ENCODE measurements at places on chromosomes 7 and 10.

- peak; percentile 38 for DNase-seq
These were observed 31.1 kb downstream of the PCGF5 start for GRCh38 chr10:91251430-91252056.

- DNase-seq: no peak
These were observed 79.7 kb downstream of the UNCX start for GRCh38 chr7:1312136-1313070.

- no peak for DNase-seq
These were observed 94.3 kb downstream of the PRLHR start for GRCh38 chr10:118501171-118501570.

DNA sequence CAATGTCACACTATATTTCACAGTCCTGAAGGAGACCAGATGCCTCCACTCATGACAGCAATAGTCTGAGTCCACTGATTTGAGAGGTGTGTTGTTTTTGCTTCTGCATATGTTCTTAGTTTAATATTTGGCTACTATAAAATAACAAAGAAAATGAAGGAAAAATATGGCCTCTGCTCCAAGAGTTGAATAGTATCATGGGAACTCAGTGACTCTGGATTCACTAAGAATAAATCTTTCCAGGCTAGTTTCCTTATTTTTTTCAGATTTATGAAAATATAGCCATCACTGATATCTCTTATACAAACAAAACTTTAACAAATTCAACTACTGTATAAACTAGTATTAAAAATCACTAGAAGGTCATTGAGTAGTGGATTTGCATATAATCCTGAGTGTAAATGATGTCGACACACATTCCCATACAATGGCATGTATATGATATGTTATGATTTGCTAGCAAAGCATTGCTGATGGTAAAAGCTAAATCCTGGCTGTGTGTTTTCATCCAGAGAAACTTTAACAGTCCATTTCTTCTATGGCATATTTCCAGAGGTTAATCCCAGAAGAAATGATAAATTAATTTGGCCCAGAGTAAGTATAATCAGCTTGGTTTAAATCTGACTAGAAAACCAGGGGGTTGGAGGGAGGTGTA is 66.0 kb upstream of the VIPR2 start:
- no peak for DNase-seq

GRCh38 chr7:114051871-114052331 is 133.1 kb upstream of the PPP1R3A start:
- no peak for DNase-seq

GRCh38 chr7:123271231-123271630 is 71.5 kb upstream of the SLC13A1 start:
- DNase-seq: no peak

- peak; percentile 10 for DNase-seq
These were observed 131.1 kb upstream of the RSU1 start for GRCh38 chr10:16948361-16948760.

DNA sequence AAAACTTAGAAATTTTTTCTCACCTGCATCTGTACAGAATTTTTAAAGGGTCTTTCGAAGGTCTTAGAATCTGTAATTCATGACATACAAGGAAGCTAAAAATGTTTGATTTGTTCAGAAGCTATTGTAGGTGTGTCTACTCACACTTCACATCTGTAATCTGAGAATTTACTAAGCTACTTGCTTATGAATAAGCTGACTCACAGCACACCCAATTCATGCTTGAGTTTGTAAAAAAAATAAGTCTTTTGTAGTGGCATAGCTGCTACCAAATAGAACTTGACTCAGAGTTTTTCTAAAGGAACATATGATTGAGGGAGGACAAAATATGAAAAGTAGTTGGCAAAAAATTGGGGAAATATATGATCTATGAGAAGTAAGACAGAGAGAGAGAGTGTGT is 12.7 kb upstream of the AGR2 start:
- DNase-seq: no peak

DNA sequence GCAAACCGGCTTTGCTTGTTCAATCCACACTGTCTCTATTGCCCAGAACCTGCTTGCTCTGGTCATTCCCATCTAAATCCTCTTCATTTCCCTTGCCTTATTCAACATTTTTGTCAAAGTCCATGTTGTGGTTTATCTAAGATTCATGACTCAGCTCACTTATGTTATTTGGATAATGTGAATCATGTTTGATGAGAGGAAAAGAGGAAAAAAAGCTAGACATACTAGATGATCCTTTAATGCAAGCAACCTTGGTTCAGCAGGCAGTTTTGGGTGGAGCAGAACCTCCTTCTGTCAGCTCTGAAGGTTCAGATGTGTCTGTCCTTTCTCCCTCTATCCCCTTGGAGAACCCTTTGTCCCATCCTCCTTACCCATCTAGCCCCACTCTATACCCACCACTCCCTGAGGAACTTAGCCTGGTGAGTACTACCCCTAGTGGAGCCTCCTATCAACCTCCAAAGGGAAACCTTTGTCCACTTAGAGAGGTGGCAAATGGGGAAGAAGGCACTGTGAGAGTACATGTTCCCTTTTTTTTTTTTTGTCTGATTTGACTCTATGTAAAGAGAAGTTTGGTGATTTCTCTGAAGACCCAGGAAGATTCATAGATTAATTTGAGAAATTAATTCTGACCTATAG is 2.1 kb upstream of the SAMD9L start:
- DNase-seq: no peak

- no peak for DNase-seq
These were observed 48.9 kb downstream of the TMEM178B start for GRCh38 chr7:141122736-141123135.

- no peak for DNase-seq
These were observed 125.5 kb downstream of the TNS3 start for GRCh38 chr7:47456210-47456955.

DNA sequence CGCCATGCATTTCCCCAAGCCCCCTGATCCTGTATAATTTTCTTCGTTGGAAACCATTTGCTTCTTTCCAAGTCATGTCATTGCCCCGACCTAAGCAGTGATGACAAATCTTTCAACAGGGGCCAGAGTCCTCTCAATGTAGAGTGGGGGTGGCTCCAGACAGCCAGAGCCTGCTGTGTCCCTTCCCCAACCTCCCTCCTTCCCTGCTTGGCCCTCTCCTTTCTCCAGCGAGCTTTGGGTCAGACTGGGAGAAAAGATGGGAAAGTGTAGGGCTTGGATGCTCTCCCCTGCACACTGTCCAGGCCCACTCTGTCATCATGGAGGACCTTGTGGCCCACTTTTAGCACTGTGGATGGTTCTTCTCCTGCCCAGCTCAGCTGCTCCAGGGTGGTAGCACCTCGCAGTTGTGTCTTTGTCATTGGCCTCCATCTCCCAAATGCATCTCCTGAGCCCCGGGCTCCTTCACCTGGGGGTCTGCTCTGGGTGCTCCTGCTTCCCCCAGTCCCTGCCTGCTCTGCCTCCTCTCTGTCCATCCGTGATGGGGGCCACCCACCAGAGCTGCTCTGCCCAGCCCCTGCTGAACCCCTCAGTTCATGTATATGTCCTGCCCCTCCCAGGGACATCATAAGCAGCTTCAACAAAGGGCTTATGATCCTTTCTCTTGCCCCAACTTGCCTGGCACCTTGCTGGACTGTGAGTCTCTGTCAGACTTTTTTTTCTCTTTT is 37.5 kb downstream of the BTBD16 start:
- no peak for DNase-seq

GRCh38 chr10:102537948-102538347 is 34.2 kb downstream of the SUFU start:
- DNase-seq: no peak

DNA sequence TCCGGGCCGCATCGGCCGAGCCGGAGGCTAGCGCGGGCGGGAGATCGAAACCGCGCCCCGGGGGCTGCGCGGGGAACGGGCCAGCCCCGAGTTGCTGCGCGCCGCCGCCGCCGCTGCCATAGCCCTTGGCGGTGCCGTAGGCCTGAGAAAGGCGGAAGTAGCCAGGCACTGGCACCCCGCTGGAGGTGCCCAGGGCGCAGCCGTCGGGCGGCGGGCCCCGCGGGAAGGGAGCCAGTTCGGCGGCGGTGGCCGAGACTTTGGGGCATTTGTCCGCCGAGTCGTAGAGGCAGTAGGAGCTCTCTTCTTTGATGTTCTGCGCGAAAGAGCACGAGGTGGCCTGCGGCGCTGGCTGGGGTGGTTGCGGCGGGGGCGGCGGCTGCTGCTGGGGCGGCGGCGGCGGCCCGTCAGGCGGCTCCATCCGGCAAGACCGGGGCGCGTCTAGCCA is 587 bp downstream of the HOXA10 start:
- no peak for DNase-seq

- DNase-seq: no peak
These were observed 16.7 kb downstream of the AGFG2 start for GRCh38 chr7:100555701-100556100.

- DNase-seq: no peak
These were observed 43.6 kb upstream of the R3HCC1L start for GRCh38 chr10:98090822-98091221.

- no peak for DNase-seq
These were observed 167.0 kb upstream of the PRPS1L1 start for GRCh38 chr7:18194616-18195015.

Data from activated naive CD8-positive, alpha-beta T cell treated with anti-CD3 and anti-CD28 coated beads, Interleukin-2, amount 50 U/mL, for 24 hours (primary cell).